ENCODE measurements at places on chromosomes 3 and 15.

DNA sequence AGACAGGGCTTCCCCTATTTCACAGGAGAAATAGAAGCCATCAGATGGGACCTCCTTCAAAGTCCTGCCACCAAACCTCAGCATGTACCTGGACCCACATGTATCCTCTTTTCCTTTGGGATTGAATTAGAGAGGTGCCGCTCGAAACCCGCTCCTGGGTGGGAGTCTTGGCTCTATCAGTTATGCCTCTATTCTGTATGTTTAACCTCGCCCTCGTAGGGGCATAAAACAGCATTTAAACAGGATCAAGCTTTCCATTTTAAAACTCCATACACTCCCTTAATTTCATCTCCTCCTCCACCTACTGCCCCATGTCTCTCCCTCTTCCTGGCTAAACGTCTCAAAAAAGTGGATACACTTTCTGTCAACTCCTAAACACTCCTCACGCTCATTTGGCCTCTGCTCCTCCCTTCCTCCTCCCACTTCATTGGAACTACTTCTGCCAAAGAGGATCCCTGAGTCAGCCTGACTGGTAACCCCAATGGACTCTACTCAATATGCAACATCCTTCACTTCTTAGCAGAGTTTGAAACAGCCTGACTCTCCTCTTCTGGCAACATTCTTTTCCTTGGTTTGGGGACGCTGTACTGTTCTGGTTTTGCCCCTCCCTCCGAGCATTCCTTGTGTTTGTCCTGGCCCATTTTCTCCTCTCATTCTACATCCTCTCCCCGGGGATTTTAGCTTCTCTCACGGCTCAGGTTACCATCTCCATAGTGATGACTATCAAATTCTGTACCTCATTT is 23.0 kb upstream of the MUC20 start:
- DNase-seq, result no peak

DNA sequence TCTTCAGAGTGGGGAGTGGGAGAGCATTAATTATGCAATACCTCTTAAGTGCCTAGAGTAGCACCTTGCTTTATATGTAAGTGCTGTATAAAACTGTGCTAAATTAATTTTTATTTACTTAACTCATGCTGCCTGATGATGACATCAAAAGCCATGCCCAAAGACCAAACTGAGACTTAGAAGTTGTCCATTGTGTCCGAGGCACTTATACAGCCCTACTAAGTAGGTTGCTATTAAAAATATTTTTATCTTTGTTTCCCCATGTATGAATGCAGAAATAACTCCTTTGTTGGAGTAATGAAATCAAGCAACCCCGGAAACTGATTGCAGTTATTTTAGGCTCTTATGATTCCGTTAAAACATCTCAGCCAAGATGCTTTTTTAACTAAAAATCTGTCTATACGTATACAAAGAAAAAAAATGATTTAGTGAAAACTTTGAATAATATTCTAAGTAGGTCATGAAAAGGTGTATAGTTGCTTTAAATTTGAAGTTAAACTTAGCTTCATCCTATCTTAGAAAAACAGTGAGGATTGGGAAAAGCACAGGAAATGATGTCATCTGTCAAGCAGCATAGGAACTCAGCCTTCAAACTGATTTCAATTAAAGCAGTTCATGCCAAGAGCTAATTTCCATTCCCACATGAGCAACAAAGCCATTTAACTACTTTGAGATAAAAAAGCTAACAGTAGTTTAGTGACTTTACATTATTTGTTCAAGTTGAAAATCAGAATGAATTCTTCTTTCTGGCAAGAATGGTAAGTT is 43.0 kb downstream of the FBN1 start:
- DNase-seq, result no peak

GRCh38 chr3:42096796-42097565 is 5.8 kb downstream of the TRAK1 start:
- no peak for DNase-seq

DNA sequence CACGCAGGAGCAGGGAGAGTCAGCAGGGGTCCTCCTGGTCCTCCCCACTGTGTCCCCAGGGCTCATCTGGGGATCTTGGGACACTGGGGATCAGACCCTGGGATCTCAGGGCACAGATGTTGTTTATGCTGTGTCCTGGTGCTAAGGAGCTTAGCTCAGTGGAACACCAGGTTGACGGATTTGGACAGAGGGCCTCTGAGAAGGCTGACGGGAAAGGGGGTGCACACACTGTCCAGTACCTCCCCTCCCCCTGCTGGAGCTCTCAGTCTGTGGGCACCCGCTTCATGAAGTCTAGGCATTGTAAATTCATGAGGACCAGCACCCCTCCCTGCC is 21.9 kb upstream of the SEMA3F start:
- DNase-seq, result no peak

GRCh38 chr3:4888913-4889846 is 90.1 kb upstream of the BHLHE40 start:
- DNase-seq, result no peak

DNA sequence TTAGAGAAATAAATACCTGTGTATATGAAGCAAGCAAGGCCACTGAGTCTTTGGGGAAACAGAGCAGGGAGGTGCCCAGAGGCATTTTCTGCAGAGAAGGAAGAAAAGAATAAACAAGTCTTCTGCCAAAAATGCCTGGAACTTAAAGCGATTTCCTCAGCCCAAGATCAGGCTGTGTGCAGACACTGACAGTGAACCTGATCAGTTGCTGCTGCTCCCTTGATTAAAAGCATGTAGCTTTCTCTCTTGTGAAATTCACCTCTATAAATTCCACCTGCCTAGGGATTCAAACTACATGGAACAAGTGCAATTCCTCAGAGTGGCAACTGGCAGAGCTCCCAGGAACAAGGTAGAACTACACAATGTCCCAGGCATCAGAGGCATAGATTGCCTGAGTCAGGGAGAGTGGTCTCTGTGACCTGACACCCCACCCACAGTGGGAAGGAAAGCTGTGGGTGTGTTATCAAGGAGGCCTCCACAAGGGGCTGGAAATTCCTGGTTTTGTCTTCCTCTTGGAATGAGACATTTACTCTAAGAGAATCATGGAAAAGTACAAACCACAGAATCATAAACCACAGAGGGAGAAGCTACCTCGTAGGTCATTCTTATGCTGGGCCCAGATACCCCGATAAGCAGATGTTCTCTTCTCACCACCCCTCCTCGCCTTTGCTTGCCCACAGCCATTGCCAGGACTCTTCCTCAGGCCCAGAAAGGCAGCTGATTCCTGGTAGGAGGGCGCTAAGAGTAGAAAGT is 1.8 kb upstream of the ZBTB38 start:
- DNase-seq, result no peak

DNA sequence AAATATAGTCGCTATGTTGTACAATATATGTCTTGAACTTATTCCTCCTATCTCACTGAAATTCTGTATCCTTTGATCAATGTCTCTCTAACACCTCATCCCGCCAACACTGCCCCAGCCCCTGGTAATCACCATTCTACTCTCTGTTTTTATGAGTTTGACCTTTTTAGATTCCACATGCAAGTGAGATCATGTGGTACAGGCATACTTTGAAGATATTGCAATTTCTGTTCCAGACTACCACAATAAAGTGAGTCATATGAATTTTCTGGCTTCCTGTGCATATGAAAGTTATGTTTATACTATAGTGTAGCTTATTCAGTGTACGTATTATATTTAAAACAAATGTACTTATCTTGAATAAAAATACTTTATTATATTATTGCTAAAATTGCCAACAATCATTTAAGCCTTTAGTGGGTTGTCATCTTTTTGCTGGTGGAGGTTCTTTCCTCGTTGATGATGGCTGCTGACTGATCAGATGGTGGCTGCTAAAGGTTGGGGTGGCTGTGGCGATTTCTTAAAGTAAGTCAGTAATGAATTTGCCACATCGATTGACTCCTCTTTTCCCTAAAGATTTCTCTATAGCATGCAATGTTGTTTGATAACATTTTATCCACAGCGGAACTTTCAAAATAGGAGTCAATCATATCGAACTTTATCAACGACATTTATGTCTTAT is 257.2 kb downstream of the NFKBIZ start:
- no peak for DNase-seq

DNA sequence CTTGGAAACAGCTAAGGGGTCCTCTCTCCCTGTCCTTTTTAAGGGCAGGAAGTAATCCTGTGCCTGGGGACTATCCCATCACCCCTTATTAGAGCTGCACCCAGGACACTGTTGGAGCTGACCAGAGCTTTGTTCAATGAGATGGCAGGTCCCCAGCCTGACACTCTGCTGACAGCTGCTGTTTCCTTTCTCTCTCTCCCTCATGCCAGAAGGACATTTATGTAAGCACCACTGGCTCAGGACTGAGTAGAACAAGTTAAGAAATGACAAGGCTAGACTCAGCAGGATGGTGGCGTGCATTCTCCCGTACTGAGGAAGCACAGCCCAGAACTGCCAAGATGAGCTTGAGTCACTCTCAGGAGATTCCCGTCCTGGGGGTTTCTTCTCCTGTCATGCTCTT is 17.3 kb downstream of the GJD2 start:
- no peak for DNase-seq

GRCh38 chr15:69035205-69035917 is 20.9 kb downstream of the NOX5 start:
- DNase-seq, result no peak

DNA sequence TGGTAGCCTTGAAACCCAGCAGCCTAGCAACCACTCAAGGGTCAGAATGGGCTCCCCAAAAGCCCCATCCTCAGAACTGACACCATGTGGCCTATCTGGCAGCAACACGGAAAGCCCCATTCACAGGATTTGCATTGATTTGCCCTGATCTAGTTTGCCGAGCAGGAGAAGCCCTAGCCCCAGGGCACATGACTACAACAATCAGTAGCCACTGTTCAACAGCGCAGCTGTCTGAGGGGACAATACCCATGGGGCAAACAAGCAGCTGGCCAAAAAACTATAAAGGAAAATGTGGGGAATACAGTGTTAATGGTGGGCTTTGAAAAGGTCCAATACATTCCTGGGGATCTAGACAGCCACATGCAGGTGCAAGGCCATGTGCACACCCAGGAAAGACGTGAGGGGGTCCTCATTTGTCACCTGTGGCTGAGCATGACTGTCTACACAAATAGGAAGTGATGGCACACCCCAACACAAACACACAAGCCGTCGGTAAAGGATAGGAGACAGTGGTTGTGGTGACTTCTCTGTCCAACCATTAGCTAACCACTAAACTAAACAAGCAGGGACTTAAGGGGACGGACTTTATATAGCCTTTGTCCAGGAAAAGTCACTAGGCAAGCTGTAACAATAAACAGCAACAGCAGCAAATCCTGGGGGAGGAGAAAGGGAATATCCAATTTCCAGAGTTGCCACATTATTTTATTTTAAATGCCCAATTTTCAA is 113.7 kb downstream of the LRIG1 start:
- no peak for DNase-seq

DNA sequence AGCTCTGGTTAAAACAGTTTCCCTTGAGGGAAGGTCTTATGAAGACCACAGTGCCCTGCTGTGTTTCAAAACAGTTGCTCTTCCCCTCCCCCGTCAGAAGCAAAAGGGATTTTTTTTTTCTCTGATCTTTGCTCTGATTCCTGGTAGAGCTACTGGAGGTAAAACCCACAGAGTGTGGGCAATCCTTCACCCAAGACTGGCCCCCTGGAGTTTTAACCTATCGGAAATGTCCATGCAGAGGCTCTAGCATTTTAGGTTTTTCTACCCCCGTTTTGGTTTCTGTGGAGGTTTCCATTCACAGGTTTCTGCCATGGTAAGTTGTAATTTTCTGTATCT is 27.7 kb downstream of the GRM2 start:
- peak; percentile 58 for DNase-seq

- DNase-seq, result no peak
These were observed 3.0 kb downstream of the BUB1B start for GRCh38 chr15:40163657-40164416.

- DNase-seq, result no peak
These were observed 26.4 kb downstream of the ANXA2 start for GRCh38 chr15:60371175-60372051.

GRCh38 chr15:47186075-47186474 is 531.2 kb upstream of the SEMA6D start:
- no peak for DNase-seq

DNA sequence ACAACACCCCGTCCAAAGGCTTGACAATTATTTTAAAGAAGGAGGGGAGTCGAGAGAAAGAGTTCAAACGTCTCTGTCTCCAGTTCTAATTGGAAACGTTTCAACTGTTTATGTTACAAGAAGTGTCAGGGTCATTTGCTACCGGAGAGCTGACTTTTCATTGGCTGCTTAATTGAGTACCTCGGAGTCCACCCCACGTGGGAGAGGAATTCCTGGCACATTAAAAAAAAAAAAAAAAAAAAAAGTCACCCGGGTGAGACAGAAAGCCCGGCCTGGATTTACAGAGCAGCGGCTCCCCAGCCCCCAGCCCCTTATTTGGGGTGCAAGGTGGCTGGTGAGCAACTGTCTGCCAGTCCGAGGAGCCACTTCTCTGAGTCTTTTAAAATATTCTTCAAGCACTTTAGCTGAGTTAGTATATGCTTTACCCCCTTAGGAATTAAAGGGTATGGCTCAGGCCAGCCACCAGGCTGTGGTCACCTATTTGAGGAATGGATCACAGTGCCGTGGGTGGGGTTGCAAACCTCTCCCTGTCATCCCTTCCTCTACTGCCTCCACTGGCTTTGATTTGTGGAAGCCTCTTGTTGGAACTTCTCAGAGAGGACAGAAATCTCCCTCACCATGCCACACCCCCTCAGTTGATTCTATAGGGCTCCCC is 3.9 kb upstream of the TLE3 start:
- no peak for DNase-seq

- DNase-seq, result no peak
These were observed 72.8 kb downstream of the SLC9A9 start for GRCh38 chr3:143775459-143775858.

GRCh38 chr3:170780955-170781354 is 89.0 kb downstream of the RPL22L1 start:
- DNase-seq, result no peak

- DNase-seq, result no peak
These were observed 229.0 kb downstream of the GAP43 start for GRCh38 chr3:115852278-115852677.

GRCh38 chr15:57594479-57594878 is 2.8 kb downstream of the MYZAP start:
- DNase-seq, result no peak

DNA sequence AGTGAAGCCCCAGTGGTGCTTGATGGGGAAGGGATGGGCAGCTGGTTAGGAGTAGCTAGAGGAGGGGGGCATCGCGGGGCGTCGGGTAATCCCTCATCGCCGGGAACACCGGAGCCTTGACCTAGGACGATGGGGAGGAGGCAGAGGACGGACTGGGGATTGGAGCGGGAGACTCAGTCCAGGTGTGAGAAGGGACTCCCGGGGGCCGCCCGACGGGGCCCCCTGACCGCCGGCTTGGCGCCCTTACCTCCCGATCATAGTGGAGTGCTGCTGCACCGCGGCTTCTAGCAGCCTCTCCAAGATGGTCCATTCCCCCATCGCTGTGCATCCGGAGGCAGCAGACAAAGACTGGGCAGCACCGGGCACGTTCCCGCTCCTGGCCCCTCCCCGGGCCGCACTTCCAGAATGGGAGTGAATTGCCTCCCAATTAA is 612 bp downstream of the GJD2 start:
- no peak for DNase-seq

- peak; percentile 15 for DNase-seq
These were observed 152.8 kb downstream of the RBPMS2 start for GRCh38 chr15:64622410-64623260.

- DNase-seq, result no peak
These were observed 19.0 kb downstream of the MESD start for GRCh38 chr15:80970658-80971057.

- DNase-seq, result no peak
These were observed 115.1 kb upstream of the FAM174B start for GRCh38 chr15:92770641-92771040.
